ENCODE measurements at places on chromosomes 6 and 20. TPM values are rescaled to one million over a fixed set of nuclear protein-coding genes. Genes with fewer than 3 reads are reported as not detected.

Gene SEL1L2
- total RNA-seq: not detected

Gene SPATS1
- total RNA-seq: not detected

DNA sequence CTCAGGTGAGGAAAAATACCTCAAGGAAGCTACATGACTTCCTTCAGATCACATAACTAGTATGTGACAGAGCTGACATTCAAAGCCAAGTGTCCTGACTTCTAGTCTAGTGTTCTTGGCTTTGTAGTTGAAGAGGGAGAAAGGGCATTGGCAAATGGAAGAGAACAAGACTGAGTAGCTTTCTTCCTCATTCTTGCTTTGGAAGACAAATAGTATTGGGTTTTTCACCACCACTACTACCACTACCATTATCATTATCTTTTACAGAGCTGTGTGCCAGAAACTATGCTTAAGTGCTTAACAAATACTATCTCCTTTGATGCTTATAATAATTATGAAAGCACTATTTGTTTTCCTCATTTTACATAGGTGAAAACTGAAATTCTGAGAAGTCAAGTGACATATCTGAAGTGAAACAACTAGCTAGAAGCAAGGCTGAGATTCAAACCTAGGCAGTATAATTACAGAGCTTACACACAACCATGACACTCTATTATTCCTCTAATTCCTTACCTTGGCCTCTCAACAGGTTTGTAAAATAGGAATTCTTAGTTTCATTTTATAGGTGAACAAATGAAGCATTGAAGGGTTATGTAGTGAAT, 6.8 kb downstream of the ACSS2 start:
- no peak for DNase-seq

- no peak for DNase-seq
Measured at GRCh38 chr20:25327521-25328235, 63.0 kb downstream of the ABHD12 start.

GRCh38 chr6:15444081-15444731, 198.3 kb downstream of the JARID2 start:
- DNase-seq: no peak

- no peak for DNase-seq
Measured at GRCh38 chr20:49712996-49713752, 504 bp downstream of the B4GALT5 start.

GRCh38 chr20:16368645-16369292, 204.5 kb downstream of the KIF16B start:
- DNase-seq: no peak

Measured in breast epithelium (tissue), 4 donors.